Prostate gland (tissue), 2 donors: ENCODE measurements at places on chromosomes 13 and 19. TPM values are rescaled to one million over a fixed set of nuclear protein-coding genes. Genes with fewer than 3 reads are reported as not detected.

PNMA8A gene
- total RNA-seq, result 17.0 TPM

DNA sequence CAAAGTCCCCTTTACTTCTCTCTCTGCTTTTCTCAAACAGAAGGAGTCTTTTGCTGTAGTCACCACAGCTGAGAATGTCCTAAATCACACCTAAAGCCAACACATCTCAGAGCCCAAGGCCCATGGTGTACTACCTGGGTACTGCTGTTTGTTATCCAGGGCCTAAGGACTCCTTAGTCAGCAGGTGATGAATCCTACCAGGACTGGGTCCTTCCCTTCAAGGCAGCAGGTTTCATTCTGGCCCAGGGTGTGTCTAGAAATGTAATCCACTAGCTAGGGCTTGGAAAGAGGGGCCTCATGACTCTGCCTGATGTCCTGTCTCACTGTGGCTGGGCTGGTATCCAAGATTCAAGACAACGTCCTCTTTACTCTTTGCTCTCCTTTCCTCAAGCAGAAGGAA is 36.2 kb upstream of the ENOX1 start:
- no peak for DNase-seq

DNA sequence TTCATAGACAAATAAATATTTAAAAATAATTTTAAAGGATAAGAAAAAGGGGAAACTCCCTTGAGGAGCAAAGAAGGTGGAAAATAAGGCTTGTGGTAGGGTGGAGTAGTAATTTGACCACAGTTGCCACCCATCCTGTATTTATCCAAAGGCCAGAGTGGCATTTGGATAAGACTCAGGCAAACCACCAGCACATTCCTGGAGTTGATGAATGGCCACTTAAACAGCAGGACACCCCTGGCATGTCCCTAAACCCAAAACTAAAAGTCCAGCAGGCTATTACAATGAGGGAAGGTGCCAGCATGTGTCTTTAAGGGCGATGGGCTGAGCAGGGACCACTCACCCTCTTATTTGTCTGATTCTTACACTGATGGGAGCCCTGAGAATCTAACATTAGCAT is 9.8 kb upstream of the FRY start:
- DNase-seq, result no peak

DNA sequence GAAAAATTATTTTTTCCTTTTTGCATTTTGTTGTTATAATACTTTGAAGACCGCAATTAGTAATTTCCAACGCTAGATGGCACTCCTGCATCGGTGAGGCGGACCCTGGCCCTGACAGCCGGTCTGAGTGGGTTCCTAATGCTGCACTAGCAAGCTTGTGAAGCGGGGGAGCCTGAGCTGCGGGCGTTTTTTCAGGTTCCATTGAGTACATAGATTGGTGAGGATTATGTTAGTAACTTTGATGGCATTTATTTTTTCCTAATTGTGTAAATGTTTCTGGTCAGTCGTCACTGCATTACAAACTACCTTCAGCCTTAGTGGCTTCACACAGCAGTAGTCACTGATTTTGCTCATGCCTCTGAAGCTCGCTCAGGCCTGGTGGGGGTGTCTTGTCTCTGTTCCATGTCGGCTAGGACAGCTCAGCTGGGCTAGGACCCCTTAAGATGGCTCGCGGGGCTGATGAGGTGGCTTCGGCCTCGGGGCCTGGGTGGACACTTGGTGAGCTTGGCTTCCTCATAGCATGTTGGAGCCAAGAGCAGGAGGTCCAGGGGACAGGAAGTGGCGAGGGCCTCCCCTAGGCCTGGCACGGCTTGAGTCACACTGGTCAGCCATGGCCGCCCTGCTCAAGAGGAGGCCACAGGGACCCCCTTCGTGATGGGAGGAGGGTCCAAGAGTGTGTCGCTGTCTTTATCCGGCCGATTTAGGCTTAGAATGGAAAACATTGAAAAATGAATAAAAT is 25.0 kb downstream of the ERCC5 start:
- DNase-seq, result peak; percentile 35

DNA sequence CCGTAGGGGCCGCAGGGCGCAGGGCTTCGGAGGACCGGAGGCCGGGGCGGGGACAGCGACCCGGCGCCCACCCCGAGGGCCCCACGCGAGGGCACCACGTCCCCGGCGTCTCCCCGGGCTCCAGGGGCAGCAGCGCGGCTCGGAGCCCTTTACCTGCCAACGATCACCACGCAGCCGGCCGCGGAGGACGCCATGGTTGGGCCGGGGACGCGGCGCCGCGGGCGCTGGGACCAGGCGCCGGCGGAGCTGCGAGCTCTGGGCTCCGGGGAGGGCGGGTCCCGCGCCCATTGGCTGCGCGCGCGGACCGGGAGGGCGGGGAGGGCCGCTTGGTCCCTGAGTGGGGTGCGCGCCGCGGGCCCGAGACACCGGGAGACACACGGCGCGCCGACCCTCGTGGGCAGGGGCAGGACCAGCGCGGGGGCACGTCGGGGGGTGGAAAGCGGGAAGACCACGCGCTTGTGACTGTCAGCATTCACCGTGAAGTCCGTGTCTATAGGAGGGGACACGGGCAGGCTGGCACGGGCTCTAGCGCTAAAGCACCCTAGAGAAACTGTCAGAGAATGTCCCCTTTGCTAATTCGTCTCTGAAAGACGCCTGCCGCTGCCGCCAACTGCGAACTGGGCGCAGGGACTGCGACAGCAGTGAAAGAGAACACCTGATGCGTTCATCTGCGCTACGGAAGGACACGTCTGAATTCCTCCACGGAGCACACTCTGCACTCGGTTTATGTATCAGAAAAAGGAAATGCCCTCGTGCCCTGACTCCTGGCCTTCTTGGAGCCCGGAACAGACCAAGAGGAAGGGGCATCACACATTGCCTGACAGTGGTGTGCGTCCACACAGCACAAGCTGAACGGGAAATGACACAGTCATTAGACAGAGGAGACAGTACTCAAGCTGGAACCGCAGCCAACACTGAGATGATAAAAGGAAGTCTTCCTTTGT is at the start of gene CRYL1:
Gene CRYL1 (minus strand): TSS at position 257 of the 944 bp plus-strand sequence. CDS start 63 bp downstream, at position 194.
- DNase-seq, result peak; percentile 71

CAPN12 gene
- 6.0 TPM for total RNA-seq

DNA sequence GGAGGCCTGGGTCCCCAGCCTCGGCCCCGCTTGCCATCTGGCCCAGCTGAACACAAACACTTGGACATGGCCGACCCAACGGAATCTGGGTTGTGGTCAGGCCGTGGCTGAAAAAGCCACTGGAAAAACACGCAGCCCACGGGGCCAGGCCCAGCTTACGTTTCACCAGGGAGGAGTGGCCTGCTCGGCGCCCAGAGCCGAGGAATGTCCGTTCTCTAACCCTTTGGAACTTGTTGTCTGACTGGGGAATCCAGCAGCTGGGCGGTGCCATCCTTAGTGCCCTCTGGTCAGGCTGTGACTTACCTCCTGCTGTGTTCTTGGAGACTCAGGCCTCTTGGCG is 13.8 kb downstream of the CILP2 start:
- DNase-seq, result no peak

- peak; percentile 69 for DNase-seq
Measured at GRCh38 chr19:7926021-7926726, at the start of gene CTXN1. Gene CTXN1, minus strand, starts transcription at chr19:7926135. Its CDS starts 597 bp downstream, at chr19:7925538.

DNA sequence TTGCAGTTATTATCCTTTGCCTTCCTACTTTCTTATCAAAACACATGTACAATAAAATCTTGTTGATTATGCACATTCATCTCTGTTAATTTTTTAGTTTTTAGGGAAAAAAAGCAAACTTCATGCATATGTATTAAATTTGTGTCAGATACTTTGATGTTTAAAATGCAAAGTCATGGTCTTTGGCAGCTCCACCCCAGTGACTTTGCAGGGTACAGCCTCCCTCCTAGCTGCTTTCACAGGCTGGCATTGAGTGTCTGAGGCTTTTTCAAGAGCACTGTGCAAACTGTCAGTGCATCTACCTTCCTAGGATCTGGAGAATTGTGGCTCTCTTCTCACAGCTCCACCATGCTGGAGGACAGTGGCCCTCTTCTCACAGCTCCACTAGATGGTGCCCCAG is 1988.1 kb upstream of the PCDH20 start:
- no peak for DNase-seq

GRCh38 chr13:76848596-76848995 is 37.6 kb downstream of the KCTD12 start:
- no peak for DNase-seq

- no peak for DNase-seq
Measured at GRCh38 chr19:18230941-18231734, 4.9 kb upstream of the PDE4C start.

CCDC194 gene
- not detected for total RNA-seq

- DNase-seq, result no peak
Measured at GRCh38 chr13:62294244-62294643, 878.6 kb upstream of the PCDH20 start.

GRCh38 chr13:88068975-88069374 is 397.8 kb downstream of the SLITRK5 start:
- DNase-seq, result no peak

DNA sequence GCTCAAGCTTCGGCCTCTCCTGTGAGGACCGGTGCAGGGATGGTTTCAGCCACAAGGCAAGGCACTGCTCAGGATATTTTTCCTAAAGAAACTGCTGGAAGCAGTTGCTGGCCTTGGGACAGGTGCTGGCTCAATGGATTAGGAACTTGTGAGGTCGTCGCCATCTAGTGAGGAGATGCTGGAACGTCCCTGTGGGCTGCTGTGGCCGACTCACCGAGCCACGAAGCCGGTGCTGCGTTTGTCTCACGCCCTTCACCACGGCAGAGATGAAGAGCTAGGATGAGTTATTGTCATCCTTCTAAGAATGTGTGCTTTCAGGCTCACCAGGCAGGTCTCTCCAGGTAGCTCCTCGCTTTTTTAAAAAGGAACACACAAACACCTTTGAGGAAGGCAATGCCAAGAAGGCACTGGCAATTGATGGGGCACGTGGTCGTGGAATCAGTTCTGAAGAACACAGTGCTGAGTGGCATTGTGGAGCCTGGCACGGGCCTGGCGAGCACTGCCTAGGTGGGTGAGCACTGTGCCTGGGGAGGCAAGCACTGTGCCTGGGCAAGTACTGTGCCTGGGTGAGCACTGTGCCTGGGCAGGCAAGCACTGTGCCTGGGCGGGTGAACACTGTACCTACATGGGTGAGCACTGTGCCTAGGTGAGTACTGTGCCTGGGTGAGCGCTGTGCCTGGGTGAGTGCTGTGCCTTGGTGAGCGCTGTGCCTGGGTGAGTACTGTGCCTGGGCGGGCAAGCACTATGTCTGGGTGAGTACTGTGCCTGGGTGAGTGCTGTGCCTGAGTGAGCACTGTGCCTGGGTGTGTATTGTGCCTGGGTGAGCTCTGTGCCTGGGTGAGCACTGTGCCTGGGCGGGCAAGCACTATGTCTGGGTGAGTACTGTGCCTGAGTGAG is 140.4 kb downstream of the TEX29 start:
- peak; percentile 59 for DNase-seq

CYP2F1 gene
- 7.3 TPM for total RNA-seq
